ENCODE measurements at places on chromosomes 7 and 10.

- DNase-seq = no peak
Measured at GRCh38 chr10:89302625-89303024, 779 bp downstream of the IFIT2 start.

GRCh38 chr10:124079864-124080263, 13.5 kb downstream of the CHST15 start:
- no peak for DNase-seq

DNA sequence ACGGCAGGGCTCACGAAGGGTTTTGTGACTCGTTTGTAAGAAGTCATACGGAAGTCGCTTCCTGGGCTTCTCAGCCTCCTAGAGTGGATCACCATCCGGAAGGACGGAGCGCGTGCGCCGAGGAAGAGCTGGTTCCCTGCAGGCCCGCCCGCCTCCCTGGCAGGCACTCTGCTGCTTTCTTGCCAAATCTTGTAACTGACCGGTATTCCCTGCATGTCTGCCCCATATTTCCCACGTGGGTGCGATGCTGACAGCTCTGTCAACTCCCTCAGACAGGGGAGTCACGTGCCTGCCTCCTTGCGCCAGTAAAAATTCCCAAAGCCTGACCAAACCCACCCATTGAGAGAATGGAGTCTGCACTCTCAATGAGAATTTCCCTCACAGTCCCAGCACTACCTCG, 12.7 kb downstream of the SHH start:
- DNase-seq = no peak

GRCh38 chr7:69859342-69859741, 261.1 kb downstream of the AUTS2 start:
- no peak for DNase-seq

DNA sequence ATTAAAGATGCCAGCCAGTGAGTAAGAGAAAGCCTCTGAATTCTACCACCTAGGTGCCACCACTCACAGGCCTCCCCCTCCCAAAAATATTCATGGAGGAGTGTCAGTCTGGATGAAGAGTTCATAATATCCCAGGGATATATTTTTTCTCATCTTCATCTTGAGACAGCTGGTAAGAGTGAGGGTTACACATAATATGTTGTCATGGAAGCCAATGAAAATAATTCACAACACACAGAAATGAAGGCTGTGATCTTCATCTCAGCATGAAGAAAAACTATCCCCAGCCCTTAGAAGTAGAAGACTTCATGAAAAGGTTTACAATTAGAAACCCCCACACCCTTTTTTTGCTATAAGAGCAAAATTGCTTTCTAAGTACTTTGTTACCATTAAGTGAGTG, 175.6 kb downstream of the DNAH11 start:
- DNase-seq = no peak

DNA sequence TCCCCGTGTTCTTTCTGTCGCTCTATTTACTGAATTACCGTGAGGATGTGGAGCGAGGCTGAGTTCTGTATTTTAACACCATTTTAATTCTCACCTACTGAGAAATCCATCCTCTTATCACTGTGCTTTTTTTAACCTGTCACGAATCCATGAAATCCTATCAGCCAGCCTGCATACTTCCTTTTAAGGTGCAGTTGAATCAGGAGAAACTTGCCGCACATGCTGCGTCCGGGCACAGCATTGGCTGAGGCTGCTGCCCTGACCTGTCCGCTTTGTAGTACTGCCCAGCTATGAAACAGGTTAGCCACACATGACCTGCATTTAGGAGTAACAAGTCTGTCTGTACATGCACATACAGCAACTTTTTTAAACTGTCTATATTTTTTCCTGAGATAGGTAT, 82.5 kb downstream of the EGFR start:
- DNase-seq = no peak

DNA sequence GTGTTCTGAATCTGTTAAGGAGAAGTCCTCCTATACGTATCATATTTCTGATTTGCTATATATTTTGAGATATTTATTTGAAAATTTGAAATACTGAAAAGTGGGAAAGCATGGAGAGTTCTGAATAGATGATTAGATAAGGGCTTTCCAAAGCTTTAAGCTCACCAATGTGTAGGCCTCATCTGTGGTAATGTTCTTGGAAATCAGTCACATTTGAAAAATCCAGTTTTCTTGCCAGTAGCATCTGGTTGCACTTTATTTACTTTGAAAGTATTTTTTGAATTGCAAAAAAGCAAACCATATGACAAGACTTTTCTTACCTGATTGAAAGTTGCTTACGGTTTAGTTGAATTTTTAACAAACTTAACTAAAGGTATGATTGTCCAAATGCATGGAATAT, 21.7 kb downstream of the ADD3 start:
- no peak for DNase-seq

- DNase-seq = no peak
Measured at GRCh38 chr7:3977391-3977790, 676.3 kb downstream of the SDK1 start.

DNA sequence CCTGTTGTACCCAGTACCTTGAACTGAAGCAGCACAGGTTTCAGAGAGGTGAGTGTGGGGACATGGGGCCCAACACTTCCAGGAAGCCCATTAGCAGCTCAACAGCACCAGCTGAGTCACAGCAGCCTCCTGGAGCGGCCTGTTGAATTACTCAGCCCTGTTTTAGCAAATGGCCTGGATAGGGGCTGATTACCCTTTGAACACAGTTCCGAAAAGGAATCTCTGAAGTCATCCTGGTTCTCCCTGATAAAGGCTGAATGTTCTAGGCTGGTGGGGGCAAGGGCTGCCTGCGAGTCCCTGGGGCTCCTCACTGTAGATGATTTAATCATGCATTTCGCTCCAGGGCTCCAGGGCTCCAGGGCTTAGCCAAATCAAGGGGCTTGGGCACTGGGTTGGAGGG, 287.5 kb downstream of the GRID1 start:
- no peak for DNase-seq

- no peak for DNase-seq
Measured at GRCh38 chr7:101636822-101637623, 7.9 kb upstream of the MYL10 start.

DNA sequence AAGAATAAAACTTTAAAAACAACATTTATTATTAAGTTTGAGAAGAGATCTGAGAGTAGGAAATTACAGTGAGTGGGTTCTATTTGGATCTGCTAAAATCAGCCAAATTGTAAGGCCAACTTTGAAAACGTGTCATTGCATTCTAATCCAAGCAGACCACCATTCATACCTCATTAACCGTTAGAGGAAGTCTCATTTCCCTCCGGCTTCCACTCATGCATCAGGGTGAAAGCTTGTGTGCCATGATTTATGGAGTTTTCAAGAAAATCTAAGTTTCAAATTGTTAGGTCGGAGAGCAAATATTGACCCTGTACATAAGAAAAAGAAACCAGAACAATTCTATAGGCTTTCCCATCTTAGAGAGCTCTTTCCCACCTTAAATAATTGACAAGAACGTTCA, 166.6 kb upstream of the NRG3 start:
- DNase-seq = no peak

GRCh38 chr7:73308074-73308664, 457 bp downstream of the NSUN5 start:
- no peak for DNase-seq

GRCh38 chr7:36082216-36082615, 70.8 kb upstream of the EEPD1 start:
- DNase-seq = no peak

DNA sequence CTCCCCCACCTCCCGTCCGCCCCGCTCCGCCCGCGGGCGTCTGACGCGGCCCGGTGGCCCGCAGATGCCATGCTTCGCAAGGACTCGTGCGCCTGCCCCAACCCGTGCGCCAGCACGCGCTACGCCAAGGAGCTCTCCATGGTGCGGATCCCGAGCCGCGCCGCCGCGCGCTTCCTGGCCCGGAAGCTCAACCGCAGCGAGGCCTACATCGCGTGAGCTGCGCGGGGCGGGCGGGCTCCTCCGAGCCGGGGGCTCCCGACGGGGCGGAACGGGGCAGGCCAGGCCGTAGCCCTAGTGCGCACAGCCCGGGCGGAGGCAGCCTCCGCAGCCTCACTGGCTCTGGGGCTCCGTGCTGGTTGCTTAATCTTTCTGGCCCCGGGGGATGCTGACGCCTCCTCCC, 2.8 kb downstream of the ASIC3 start:
- DNase-seq = peak; percentile 80

DNA sequence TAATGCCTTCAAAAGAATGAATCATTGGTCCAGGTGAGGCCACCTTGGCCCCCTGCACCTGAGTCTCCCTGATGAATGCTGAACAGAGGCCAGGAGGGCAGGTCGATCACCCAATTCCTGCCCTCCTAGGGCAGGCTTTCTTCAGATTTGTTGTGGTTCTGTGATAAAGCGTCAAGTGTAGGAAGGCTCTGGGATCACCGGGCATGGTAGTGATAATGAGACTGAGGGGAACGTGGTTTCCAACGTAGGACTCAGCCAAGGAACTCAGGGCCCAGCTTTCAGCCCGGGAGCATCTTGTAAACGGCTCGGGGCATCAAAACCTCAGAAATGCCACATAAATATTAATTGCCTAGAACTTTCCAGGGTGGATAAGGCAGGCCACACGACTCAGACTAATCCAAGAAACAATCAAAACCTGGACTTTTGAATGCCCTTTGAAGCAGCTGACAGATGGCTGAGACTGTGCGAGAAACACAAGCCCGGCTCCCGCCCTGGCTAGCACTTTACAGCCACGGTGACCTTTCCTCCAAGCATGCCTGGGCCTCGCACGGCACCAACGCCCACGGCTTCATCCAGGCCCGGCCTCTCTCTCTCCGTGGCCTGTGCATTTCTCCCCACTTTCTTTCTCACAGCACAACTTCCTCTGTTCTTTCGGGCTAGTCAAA, 239.3 kb upstream of the GRB10 start:
- DNase-seq = no peak

Measured in dermis microvascular lymphatic vessel endothelial cell (primary cell).